ENCODE measurements at places on chromosomes 4 and X.

DNA sequence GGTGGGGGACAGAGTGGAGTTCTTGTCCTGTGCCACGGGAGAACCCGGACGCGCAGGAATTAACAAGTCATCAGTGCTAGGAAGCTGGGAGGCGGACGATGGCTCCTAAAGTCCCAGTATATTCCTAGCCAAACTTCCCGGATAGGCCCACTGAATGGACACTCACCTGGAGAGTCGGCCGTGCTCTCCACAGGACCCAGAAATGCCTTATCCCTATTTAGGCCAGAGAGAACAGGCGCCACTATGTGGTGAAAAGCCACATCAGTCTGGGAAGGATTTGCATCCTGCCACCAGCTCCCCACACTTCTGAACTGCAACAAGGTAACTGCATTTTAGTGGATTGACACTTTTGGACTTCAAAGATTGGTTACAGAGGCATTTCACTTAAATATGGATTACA is 1.1 kb downstream of the CFAP299 start:
- DNase-seq = peak; percentile 36

GRCh38 chrX:43657671-43658070 is 1.6 kb downstream of the MAOA start:
- no peak for DNase-seq

DNA sequence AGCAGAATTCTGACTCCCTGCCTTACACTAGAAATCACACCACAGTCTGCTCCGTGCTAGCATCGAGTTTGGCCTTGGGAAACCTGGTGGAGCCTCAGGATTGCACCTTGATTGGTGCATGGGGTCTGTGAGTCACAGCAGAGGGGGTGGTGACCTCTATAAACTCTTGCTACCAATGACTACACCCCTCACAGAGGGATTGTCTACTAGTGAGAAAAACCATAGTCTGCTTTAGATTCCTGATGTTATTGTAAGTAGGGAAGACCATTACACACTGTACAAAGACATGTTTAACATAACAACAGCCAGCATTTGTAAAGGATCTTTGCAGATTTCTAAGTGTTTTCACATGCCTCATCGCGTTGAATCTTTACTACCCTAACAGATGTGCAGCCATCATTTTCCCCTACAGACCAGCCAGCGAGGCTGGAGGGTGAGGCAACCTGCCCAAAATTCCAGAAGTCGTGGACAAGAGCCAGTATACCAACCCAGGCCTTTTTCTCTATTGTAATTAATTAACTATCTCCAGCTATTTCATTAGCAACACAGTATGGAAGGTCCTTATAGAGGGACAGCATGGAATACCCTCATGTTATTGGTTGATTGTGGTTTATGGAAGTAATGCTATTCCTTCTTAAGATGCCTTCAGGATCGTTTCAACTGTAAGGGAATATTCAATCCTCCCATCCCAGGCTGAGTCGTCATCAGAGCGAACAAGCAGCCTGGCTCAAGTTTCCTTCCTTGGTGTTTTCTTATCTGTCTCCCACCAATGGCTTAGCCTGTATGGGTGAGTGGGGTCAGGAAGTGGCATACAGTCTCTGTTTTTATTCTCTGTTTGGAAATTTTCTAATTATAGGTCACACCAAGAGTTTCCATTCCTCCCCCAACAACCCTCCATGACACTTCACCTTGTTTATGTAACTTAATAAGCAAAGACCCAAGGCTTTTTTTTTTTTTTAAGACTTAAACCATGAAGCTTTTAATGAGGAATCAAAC is 55.9 kb upstream of the KDR start:
- peak; percentile 49 for DNase-seq

DNA sequence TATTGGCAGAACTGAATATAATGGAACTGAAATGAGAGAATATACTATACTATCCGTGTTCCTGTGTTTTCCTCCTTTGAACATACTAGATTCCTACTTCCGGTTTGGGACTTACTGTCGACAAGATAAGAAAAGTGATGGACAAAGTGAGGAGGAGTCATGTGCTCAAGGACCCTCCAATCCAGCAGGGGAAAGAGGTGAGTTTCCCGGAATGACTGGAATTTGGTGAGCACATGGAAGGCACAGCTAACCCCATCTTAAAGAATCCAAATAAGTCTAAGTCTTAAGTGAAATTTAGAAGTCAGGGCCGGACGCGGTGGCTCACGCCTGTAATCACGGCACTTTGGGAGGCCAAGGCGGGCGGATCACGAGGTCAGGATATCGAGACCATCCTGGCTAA is 36.6 kb upstream of the SH3D19 start:
- DNase-seq = no peak

GRCh38 chr4:94757192-94758140 is at the start of gene BMPR1B:
Gene BMPR1B, plus strand, starts transcription at chr4:94757955. Its CDS starts 346,470 bp downstream, at chr4:95104425.
- peak; percentile 81 for DNase-seq

- no peak for DNase-seq
Observed at GRCh38 chr4:66636349-66636748, 909.0 kb downstream of the CENPC start.

- DNase-seq = no peak
Observed at GRCh38 chr4:98496152-98496845, 162.1 kb downstream of the TSPAN5 start.

GRCh38 chr4:151718984-151719955 is 41.5 kb downstream of the GATB start:
- DNase-seq = no peak

- DNase-seq = no peak
Observed at GRCh38 chr4:166399021-166399420, 526.0 kb downstream of the TLL1 start.

DNA sequence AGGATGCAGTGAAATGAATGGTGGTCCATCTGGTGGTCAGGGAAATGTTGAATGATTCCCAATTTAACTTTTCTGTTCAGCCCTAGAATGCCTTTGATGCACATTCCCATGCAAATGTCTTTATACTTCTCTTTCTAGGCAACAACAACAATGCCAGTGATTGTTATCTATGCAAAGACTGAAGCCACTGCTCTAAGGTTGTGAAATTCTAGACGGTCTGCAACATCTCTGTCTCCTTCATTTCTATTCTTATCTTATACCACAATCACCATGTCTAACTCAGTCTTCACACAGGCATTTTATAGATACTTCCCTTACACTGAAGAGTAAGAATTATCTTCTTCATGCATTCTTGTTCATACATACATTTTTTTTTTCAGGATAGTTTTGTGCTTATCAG is 84.5 kb downstream of the HPGD start:
- DNase-seq = no peak

GRCh38 chr4:26525771-26526150 is 35.5 kb upstream of the CCKAR start:
- peak; percentile 18 for DNase-seq

- no peak for DNase-seq
Observed at GRCh38 chr4:22901631-22902030, 208.9 kb downstream of the GBA3 start.

DNA sequence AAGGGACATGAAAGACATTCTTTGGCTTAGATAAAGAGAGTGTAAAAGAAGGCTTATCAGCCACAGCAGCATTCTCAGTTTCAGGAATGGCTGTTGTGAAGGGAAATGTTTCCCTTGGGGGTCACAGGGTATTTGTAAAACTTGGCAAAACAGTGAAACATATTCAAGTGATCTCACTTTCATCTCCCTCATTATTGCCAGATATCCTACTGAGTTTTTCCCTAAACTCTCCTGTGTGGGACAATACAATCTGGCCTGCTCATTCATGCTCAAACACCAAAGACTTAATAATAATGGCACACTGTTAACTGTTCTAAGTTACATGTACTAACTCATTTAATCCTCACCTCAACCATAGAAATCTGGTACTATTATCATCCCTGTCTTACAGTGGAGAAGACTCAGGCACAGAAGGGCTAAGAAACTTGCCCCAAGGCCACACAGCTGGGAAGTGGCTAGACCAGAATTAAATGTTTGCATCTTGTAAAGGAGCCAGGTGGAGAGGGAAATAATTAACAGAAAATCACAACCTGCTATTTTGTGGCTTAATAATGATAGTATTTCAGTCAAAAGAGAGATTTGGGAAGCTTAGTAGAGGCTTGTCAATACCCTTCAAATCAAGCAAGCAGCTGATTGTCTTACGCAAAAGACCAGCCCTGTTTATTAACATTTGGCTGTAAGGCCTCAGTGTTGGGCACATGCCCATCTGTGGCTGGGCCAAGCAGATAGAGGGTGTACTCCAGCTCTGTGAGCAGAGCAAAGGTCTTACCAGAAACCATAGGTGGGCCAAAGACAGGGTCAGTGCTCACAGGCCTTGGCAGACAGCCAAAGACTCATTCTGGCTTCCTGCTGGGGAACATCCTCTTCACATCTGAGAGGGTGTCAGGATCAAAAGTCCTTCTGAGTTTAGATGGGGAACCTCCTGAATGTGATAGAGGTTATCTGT is 17.3 kb downstream of the SMPX start:
- no peak for DNase-seq

GRCh38 chr4:153246446-153247115 is 42.3 kb downstream of the TRIM2 start:
- no peak for DNase-seq

DNA sequence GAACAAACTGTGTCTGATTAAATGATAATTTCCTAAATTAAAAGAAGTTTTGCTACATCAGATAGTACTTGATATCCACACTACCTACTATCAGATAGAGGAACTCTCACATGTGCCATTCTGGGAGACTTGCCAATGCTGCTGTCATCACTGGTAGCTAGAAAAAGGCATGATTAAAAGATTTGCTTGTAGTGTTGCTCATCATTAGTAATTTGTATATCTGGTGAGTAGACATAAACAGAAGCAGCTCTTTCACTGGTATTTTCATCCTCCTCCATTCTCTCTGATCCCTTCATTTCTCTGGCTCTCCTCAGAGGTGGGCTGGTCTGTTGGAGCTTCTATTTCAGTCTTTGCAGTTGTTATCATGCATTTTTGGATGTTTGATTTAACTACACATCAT is 56.0 kb downstream of the SPRY1 start:
- DNase-seq = peak; percentile 81

DNA sequence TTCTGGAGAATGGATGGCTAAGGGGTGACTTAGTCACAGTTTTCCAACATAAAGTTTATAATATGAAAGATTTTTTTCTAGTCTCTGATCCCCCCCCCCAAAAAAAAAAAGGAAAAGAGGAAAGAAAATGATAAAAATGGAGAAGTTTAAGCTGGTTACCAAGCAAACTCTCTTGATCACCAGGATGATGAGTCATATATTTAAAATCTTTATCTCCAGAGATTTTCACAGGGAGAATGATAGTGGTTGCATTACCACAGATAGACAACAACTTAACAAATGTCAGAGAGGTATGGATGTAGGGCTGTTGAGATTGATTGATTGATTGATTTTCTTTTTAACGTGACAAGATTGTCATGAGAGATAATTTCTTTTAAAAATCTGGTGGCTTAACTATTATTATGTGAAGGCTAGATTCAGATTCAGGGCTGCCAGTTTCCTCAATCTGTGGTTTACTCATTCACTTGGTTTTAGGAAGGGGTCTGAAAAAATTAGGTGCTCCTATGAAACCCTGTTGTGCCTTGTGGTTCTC is 13.3 kb upstream of the TEX13C start:
- no peak for DNase-seq

DNA sequence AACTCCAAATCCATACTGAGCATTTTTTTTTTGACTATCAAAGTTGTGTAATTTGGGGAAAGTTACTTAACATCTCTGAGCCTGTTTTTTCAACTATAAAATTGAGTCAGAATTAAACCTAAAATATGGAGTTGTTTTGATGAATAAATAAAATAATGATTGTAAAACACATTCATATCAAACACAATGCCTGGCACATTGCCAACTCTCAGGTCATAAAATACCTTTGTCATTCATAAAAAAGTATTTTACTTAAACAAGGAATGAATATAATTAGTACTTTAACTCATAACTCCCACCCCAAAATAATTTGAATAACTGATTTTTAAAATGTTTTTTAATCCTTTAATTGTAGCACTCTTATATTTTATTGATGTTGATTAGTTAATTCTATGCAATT is 3.8 kb upstream of the GPR174 start:
- no peak for DNase-seq

Data from HT1080 (cell line).